ENCODE measurements at places on chromosomes 2 and 18. TPM values are rescaled to one million over a fixed set of nuclear protein-coding genes. Genes with fewer than 3 reads are reported as not detected.

- no peak for DNase-seq
These were observed 52.3 kb downstream of the PAX8 start for GRCh38 chr2:113226462-113226861.

- DNase-seq = no peak
These were observed 684.4 kb downstream of the IRS1 start for GRCh38 chr2:226115102-226115831.

DNA sequence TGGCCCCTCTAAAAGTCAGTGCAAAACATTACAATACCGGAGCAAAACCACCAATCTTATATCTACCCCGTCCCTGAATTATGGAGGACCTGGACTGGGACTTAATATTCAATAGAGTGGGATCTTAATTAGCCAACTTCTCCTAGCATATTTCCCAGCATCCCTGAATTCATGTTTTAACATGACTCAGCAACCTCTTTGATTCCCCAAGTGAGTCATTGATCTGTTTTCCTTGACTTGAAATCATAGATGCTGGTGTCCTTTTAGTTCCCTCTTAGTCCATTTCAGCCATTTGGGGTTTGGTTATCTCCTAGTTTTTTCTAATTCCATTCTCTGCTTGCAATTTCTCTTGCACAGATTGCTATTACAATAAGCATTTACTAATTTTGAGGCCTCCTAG, 677.7 kb upstream of the CELF4 start:
- DNase-seq = no peak

DNA sequence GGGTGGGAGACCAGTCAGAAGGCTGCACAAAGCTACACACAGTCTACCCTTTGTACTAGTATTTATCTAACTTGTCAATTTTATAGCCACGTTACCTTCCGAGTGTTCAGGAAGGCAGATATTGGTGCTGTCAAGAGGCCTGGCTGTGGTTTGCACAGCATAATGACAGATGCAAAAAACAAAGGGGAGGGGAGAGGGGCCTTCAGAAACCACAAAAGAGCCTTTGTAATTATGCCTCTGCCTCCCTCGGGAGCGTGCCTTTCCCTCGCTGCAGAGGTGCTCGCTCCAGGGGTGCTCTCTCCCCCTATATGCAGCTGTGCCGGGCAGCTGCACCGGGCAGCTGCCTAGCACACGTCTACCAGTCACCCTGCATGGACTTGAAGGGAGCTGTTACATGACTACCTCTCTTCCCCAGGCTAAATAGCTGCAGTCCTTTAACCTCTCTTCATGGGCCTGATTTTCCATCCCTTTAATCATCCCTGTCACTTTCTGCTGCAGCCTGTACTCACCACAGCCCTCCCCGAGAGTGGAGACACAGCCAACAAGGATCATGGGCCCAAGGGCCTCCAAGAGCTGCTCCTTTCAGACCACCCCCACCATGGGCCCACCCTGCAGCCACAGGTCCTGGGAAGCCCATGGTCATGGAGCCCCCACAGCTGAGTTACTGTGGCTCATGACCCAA, 168.4 kb upstream of the PKDCC start:
- no peak for DNase-seq

GRCh38 chr2:102474785-102475184, 1.8 kb downstream of the SLC9A4 start:
- no peak for DNase-seq

DNA sequence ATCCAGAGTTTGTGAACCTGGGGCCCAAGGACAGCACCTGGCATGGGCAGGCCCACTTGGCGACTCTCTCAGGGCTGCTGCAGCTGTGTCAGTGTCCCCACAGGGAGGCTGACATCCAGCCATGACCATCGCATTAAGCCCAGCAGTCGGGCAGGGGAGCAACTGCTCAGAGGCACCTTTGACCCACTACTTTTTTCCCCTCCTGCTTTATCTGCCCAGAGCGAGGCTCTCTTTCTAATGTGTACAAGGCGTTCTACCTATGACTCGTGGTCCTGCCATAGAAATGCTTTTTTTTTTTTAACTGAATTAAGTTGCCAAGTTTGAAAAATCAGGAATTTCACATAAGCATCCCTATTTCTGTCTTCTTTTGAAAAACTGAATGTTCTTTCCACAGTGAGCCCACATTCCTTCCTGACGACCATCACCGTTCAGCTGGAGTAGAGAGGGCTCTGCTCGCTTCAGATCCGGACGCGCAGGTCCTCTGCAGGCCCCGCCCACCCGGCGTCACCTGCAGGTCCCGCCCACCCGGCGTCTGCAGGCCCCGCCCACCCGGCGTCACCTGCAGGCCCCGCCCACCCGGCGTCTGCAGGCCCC, 403 bp upstream of the CLUL1 start:
- DNase-seq = no peak

- DNase-seq = no peak
These were observed 60.4 kb downstream of the SH3YL1 start for GRCh38 chr2:203401-203800.

GRCh38 chr2:4357121-4357520, 653.7 kb downstream of the DCDC2C start:
- DNase-seq = no peak

- no peak for DNase-seq
These were observed 251.0 kb upstream of the CWC22 start for GRCh38 chr2:180258041-180258537.

GRCh38 chr18:65206551-65207260, 544.1 kb upstream of the CDH7 start:
- DNase-seq = no peak

DNA sequence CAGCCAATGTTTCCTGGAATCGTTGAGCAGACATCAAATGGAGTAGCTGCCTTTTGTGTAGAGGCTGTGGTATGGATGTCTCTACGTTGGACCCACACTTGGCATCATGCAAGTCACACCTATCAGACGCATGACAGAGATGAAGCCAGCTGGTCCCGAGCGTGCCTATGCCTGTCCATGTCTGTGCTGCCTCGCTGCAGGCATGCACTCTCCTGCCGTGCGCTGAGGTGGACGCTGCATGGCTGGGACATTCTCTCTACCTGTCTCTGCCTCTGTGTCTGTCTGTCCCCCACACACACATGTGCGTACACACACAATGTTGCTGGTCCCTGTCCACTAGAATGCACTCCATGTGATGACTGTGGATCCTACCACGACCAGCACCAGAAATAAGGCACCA, 514.2 kb upstream of the MYT1L start:
- no peak for DNase-seq

DNA sequence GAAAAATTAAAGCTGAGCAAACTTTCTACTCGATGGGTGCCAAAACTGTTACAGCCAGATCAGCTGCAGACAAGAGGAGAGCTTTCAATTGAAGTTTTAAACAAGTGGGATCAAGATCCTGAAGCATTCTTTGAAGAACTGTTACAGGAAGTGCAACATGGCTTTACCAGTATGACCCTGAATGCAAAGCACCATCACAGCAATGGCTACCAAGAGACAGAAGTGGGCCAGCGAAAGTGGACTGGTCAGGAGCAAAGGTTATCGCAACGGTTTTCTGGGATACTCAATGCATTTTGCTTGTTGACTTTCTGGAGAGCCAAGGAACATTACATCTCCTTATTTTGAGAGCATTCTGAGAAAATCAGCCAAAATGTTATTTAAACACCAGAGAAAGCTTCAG, 9.1 kb upstream of the SERPINB5 start:
- no peak for DNase-seq

DNA sequence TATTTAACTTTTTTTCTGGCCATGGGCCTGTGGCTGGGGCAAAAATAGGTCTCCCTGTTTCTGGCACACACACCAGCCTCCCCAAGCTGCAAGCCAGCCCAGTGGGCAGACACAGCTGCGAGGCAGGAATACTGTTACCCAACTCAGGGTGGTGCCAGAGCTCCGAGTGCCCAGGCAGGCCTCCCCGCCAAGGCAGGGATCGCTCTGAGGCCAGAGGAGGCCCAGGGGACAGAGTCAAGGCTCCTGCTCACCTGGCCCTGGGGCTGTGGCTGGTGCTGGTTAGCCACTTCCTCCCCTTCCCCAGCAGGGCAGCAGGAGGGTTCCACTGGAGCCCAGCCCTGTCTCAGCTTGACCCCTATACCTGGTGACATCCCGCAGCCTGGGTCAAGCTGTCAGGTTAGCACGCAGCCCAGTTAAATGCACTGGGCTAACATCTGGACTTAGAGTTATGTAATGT, 67.1 kb upstream of the EPAS1 start:
- DNase-seq = peak; percentile 38

- no peak for DNase-seq
These were observed 246.4 kb upstream of the RAB12 start for GRCh38 chr18:8362863-8363262.

DNA sequence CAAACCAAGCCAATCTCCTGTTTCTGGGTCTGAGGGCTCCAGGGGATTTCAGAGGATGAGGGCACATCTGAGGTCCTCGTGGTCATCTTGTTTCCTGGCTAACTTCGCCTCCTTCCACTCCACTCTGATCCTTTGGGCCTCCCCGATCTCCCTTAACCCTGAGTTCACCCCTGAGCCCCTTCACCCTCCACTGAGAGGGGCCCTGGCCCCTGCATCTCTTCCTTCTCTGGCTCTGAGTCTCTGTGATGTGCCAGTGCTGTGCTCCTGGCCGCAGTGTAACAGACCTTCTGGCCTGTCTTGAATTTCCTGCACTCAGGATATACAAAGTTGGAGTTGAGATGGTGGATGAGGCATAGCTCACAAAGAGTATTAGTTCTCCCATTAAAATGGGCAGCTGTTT, 84.7 kb upstream of the BOD1L2 start:
- DNase-seq = no peak

DNA sequence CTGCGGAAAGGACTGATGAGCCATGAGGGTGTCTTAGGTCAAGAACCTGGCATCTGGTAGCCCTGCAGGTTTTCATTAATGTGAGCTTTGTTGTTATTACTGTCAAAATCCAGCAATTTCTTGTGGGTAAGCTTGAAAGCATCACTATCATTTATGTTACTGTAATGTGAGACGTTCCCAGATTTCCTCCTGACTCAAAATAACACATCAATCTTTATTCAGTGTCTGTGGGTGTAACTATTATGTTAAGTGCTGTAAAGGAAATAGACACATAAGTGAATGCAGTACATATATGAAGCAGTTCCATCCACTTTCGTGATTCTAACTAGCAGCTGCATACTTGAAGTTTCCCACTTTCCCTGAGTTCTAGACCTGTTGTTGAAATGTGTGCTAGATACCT, 89.8 kb downstream of the FHOD3 start:
- DNase-seq = no peak

- DNase-seq = no peak
These were observed 958.7 kb downstream of the BCL11A start for GRCh38 chr2:59594671-59595222.

DNA sequence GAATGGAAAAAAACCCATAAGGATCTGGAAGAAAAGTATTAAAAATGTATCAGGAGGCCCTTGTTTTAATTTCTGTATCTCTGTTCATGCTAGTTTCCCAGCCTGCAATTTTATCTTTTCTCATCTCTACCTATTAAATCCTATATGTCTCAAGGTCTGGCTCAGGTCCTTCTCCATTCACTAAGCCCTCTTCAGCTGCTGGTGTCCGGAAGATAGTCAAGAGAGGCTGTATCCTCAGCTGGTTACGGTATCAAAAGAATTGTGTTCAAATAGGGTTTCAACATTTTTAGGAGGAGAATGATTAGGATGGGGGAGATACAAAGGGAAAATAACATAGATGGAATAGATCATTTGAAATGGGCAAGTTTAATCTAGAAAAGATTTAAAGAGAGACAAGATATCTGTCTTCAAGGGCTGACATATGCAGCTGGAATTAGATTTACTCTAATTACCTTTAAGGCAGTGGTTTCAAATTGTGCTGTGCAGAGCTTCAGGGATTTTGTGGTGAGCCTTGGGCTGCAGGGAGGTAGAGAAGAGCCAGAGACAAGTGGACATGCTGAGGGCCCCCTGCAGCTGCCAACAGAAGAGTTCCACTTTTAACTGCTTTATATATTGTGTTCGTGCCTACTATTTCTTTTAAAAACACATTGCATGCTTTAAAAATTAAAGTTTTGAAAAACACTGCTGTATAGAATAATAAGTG, 24.1 kb downstream of the GREB1L start:
- no peak for DNase-seq

Gene CDH19
- total RNA-seq = not detected

Gene PCARE
- total RNA-seq = not detected

Gene ANKRD30B
- total RNA-seq = not detected

Gene PPP1R1C
- not detected for total RNA-seq

Gene CDK15
- not detected for total RNA-seq

Gene DOK6
- total RNA-seq = not detected

Gene KATNAL2
- 0.70 TPM for total RNA-seq

Gene KCNS3
- total RNA-seq = 0.22 TPM

Data from T-cell (primary cell).